Mononuclear cell (primary cell): ENCODE measurements at places on chromosomes 13 and 19. TPM values are rescaled to one million over a fixed set of nuclear protein-coding genes. Genes with fewer than 3 reads are reported as not detected.

Gene RASGRP4
- total RNA-seq: 19.3 TPM

Gene GPC6
- total RNA-seq: 0.31 TPM

Gene DAZAP1
- 63.0 TPM for total RNA-seq

Gene CEACAM3
- total RNA-seq: 0.52 TPM

Gene ZNF583
- 1.0 TPM for total RNA-seq

Gene LCP1
- total RNA-seq: 899 TPM

Gene ABCA7
- 28.2 TPM for total RNA-seq

Gene TNNI3
- total RNA-seq: not detected

Gene GGN
- total RNA-seq: not detected

Gene SULT2A1
- total RNA-seq: not detected

Gene OR4F17
- 0.10 TPM for total RNA-seq

Gene EID2
- total RNA-seq: 14.4 TPM

Gene ACER1
- 0.42 TPM for total RNA-seq

Gene KMT5C
- 14.3 TPM for total RNA-seq

Gene FGF22
- 0.10 TPM for total RNA-seq

Gene KLK15
- not detected for total RNA-seq

Gene PCDH9
- 1.5 TPM for total RNA-seq

Gene FGF14
- under 0.01 TPM for total RNA-seq

Gene HRC
- not detected for total RNA-seq

Gene ZNF813
- total RNA-seq: 4.4 TPM

Gene PEAK3
- total RNA-seq: 0.52 TPM

Gene ZNF665
- 1.7 TPM for total RNA-seq

Gene CHMP2A
- 32.7 TPM for total RNA-seq

Gene CACNG6
- not detected for total RNA-seq

Gene SIGLEC14
- total RNA-seq: 28.4 TPM

Gene TICAM1
- total RNA-seq: 7.0 TPM

Gene NKPD1
- total RNA-seq: 0.84 TPM

Gene PRR12
- 6.4 TPM for total RNA-seq

Gene SERTAD3
- total RNA-seq: 20.7 TPM

Gene RASIP1
- total RNA-seq: 0.10 TPM

Gene ANGPTL8
- not detected for total RNA-seq

Gene BRSK1
- total RNA-seq: 0.52 TPM

Gene PSG6
- not detected for total RNA-seq

Gene NECTIN2
- total RNA-seq: 22.1 TPM
